ENCODE measurements at places on chromosomes 7 and 10.
A peak's percentile ranks its signal among the peaks of the same experiment; 100 is the strongest.

- no peak for DNase-seq
Observed at GRCh38 chr10:86779220-86780017, 23.0 kb downstream of the BMPR1A start.

DNA sequence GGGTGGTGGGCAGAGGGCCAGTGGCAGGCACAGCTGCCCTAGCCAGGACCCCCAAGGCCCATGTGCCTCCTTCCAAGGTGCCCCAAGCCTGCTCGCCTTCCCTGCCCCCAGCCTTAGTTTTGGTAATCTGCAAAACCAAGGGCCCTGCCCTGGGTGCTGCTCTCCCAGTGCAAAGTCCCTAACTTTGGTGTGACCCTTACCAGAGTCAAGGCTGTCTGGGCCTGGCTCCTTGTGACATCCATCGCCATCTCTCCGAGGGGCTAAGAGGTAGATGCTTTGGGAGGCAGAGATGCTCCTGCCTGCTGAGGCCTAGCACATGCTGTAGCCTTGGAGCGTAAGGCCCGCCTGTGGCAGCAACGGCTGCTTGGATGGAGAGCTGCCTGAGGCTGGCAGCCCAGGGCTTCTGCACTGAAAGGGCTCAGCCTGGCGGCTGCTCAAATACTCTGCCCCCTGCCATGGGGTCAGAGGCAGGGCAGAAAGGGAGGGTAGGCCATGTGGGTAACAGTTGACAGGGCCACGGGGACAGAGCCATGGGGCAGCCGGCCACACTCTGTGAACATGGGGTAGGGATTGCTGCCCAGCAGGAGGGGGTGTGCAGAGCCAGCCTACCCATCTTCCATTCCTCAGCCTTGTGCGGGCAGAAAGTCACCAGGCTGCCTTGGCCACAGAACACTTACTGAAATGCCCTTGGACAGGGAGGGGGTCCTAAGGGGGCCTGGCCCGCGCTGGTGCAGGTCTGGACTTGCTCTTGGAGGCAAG, 17.9 kb upstream of the MYL7 start:
- DNase-seq: no peak

DNA sequence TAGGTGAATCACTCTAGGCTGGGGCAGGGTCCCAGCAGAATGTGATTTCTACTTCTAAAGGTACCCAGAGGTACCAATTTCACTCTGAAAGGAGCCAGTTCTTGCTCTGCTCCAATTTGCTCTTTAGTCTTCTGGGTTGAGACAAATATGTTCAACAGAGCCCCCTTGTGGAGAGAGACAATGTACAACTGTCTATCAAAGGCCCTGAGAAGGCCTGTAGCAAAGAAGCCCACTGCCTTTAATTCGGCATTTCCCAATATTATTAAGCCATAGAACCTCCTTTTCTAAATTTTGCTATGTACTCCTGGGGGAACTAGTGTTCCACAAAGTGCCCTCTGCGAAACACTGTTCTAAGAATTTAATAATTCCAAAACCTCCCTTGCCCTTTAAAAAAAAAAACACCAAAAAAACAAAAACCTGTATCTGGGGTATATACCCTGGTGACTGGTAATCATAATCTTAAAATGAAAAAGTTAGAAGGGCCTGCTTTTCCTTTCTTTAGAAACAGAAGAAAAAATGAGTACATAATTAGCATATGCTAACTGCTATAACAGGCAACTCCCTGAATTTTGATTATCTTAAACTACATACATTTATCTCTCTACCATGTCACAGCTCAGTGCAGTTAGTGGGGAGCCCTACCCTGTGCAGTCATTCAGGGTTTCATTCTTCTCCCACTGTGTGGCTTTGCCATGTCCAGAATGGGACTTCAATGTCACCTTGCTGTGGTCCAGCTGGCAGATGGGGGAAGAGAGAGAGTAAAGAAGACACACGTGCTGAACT, 160.9 kb upstream of the BMPER start:
- DNase-seq: no peak

GRCh38 chr7:85595750-85596178, 408.9 kb upstream of the SEMA3D start:
- no peak for DNase-seq

GRCh38 chr10:110337906-110338305, 33.2 kb upstream of the SMNDC1 start:
- no peak for DNase-seq

DNA sequence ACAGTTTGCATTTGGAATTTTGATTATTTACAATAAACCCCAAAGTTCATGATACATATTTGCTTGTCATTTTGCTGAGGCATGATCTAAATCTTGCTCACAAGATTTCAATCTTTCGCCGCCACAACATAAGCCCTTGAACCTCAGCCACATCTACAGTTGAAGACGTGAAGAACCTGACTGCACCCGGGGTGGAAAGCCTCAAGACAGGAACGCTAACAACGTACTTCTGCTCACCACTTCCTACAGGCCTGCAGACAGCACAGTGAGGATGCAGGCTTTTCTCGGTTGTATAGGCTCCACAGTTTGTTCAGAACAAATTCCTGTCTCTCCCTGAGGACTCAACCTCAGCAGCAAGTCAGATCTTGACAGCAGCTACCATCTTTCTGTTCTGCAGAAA, 393.8 kb upstream of the PRKCQ start:
- DNase-seq: peak; percentile 22

- no peak for DNase-seq
Observed at GRCh38 chr7:87874066-87874465, 2.1 kb downstream of the SLC25A40 start.

DNA sequence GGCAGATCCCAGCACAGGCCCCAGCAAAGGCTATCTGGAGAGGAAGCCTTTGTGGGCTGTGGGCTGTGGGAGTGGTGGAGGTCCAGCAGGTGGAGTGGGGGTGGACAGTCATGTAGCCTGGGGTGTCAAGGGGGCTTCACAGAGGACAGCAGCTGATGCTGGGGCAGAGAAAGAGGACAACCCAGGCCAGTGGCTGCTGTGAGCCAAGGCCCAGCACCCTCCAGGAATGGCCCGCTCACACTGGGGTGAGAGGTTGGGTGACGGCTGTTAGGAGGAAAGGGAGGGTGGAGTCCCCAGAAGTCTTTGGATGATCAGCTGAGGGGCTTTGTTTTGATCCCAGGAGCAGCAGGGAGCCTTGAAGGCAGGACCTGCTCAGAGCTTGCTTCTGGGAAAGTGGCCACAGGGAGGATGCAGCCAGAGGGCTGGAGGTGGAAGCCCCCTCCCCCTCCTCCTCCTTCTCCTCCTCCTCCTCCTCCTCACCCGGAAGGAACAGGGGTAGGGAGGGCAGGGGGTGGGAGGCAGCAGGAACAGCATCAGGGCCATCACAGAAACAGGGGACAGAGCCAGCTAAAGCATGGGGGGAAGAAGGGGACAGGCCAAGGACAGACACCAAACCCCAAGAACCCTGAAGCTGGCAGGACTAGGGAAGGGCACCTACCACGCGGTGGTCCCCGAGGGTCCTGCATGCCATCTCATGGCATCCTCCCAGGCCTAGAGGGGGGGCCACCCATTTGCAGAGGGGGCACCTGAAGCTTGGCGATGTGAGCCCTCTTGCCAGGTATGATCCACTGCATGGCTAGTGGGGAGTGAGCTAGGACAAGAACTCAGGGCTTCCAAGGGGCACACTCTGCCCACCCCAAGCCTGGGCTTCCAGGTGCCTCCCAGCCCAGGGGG, 144.9 kb downstream of the GRID1 start:
- no peak for DNase-seq

DNA sequence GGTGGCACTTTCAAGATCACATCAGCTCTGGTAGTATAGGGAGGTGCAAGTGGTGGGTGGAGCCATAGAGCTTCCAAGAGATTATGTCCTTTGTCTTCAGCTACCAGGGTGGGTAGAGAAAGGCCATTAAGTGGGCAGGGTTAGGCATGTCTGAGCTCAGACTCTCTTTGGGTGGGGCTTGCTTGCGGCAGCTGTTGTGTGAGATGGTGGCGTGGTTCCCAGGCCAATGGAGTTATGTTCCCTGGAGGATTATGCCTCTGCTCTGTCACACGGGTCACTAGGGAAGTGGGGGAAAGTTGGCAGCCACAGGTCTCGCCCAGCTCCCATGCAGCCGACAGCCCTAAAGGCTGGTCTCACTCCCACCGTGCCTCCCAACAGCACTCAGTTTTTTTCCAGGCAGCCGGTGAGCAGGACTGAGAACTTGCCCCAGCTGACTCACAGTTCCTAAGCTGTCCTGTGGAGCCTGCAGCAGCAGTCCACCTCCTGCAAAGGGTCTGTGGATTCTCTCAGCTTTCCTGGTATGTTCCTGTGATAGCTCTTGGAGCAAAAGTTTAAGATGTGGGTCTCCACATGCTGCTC, 459.0 kb downstream of the SH2D4B start:
- DNase-seq: no peak
